ENCODE measurements at places on chromosomes 5 and 9. TPM values are rescaled to one million over a fixed set of nuclear protein-coding genes. Genes with fewer than 3 reads are reported as not detected.

Gene CEP78
- total RNA-seq: 10.5 TPM

Gene SHISAL2B
- not detected for total RNA-seq

Gene PCDHB11
- total RNA-seq: 0.63 TPM

Gene ZNF169
- total RNA-seq: 1.9 TPM

Gene GABRP
- not detected for total RNA-seq

Gene RASEF
- total RNA-seq: 2.9 TPM

Gene FBP1
- not detected for total RNA-seq

Gene STC2
- total RNA-seq: 24.3 TPM

Gene MED7
- 11.6 TPM for total RNA-seq

Gene HOMER1
- total RNA-seq: 5.1 TPM

Gene TEX48
- not detected for total RNA-seq

Gene IFNA13
- total RNA-seq: not detected

Gene ZDHHC12
- 159 TPM for total RNA-seq

Gene CDKN2A
- 36.5 TPM for total RNA-seq

Gene PRKAA1
- total RNA-seq: 31.8 TPM

Gene LCN6
- not detected for total RNA-seq

Gene ARHGEF39
- total RNA-seq: 0.89 TPM

Gene ABL1
- total RNA-seq: 64.4 TPM

Gene HK3
- not detected for total RNA-seq

Gene WNT8A
- total RNA-seq: not detected

Gene GCNT1
- total RNA-seq: 11.8 TPM

Gene RFESD
- total RNA-seq: 0.98 TPM

Gene ARL14EPL
- total RNA-seq: not detected

Gene KIF4B
- total RNA-seq: not detected

Gene PCDHGB3
- total RNA-seq: 3.8 TPM

Gene CSF1R
- 0.13 TPM for total RNA-seq

Gene INSL4
- total RNA-seq: not detected

Gene TMEM215
- total RNA-seq: not detected

Gene GPR150
- total RNA-seq: under 0.01 TPM

Gene LIFR
- 11.2 TPM for total RNA-seq

Gene PRRC1
- 40.9 TPM for total RNA-seq

Gene ABCA1
- 38.0 TPM for total RNA-seq

Gene TMEM174
- total RNA-seq: 0.13 TPM

Gene C9orf50
- total RNA-seq: 0.16 TPM

Gene SLC1A3
- total RNA-seq: 1.5 TPM

Gene BTNL8
- total RNA-seq: not detected

Gene ACSL6
- total RNA-seq: not detected

Gene FGF1
- total RNA-seq: 0.25 TPM

Gene STXBP1
- 7.7 TPM for total RNA-seq

Gene SMIM32
- total RNA-seq: not detected

Gene PCDHB4
- 0.13 TPM for total RNA-seq

Gene CCDC171
- total RNA-seq: 1.8 TPM

Gene GALT
- 25.4 TPM for total RNA-seq

Gene STPG3
- not detected for total RNA-seq

Gene CA9
- 0.16 TPM for total RNA-seq

Gene CTNND2
- total RNA-seq: under 0.01 TPM

Gene SLC45A2
- not detected for total RNA-seq

Gene LVRN
- 0.49 TPM for total RNA-seq

Gene SMIM33
- not detected for total RNA-seq

Gene PCDHGA1
- 0.51 TPM for total RNA-seq

Gene PRDM9
- not detected for total RNA-seq

Gene C6
- total RNA-seq: not detected

Gene SPINK13
- not detected for total RNA-seq

Gene ADRA1B
- 3.8 TPM for total RNA-seq

Gene OGN
- not detected for total RNA-seq

Gene PCDHGB7
- 5.1 TPM for total RNA-seq

Gene GARIN3
- not detected for total RNA-seq

Gene STK32A
- total RNA-seq: 1.5 TPM

Data from mesangial cell (primary cell).